ENCODE measurements at places on chromosomes 6 and 20.

DNA sequence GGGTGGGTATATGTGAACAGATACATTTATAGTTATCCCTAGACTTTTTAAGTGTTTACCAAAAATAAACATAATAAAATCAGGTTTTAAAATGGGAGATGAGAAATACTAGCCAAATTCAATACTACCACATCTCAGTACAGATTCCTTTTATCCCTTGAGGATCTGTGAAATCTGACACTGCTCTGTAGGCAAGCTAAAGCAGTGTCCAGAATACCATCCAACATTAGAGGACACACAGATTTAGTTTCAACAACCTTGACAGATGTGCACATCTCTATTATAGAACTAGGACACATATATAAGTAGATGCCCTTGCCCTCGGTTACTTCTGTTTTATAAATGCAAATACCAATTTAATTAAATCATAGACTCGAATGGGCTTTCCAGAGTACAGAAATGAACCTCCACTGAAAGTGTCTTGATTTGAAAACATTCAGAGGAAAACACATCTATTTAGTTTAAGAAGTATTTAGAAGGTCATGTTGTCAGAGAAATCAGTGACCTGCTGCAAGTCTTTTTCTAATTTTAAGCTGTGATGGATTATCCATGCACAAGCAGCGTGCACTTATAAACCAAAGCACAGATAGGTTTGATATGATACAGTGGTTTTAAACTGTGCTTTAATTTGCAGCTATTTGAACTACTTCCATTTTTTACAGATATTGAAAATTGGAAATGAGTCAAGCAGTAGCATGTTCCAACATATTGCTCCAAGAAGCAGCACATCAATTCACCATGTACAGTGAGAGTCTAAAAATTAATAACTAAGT is 156.3 kb upstream of the EPHA7 start:
- no peak for DNase-seq

DNA sequence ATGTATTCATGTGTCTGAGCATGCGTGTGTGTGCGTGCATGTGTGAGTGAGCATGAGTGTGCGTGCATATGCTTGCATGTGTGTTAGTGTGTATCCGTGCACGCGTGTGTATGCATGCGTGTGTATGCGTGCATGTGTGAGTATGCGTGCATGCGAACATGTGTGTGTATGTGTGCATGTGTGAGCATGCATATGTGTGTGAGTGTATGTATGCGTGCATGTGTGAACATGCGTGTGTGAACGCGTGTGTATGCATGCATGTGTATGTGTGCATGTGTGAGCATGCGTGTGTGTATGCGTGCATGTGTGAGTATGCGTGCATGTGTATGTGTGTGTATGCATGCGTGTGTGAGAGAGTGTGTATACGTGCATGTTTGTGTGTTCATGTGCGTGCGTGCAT is 77.9 kb downstream of the SMOC2 start:
- no peak for DNase-seq

DNA sequence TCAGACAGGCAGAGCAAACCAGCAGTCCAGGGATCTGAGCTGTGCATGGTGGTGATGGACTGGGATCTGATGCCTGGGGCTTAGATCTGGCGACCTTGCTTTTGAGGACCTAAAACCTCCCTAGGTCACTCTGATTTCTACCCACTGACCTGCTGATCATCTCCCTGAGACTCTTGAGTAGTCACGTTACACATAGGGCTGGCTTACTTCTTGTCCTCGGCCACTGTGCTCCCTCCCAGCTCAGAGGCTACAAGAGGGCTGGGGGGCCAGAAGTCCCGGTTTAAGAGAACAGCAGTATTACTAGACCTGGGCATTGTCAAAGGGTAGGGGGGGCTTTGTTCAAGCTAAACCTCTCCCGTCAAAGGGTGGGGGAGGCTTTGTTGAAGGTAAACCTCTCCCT is 5.5 kb downstream of the DYNLT1 start:
- no peak for DNase-seq

GRCh38 chr6:47047097-47047478 is 5.0 kb upstream of the ADGRF1 start:
- DNase-seq, result no peak

DNA sequence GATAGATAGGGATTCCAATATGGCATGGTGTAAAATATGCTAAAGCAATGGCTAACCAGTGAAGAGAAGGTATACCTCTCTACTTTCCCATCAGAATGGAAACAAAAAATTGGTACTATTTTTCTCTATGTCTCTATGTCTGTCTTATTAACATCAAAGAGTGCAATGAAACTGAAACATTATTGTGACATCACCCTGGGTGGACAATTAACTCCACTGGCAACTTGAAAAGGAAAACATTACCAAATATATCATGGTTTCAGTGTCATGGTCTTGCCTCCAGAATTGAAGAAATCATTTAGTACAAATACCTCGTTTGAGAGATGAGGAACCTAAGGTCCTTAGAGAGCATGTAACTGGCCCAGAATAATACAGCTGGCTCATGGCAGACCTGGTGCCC is 1132.5 kb upstream of the MAP3K7 start:
- no peak for DNase-seq

GRCh38 chr20:48886811-48887210 is 34.7 kb upstream of the ARFGEF2 start:
- no peak for DNase-seq

Data from coronary artery (tissue), 2 donors.